ENCODE measurements at places on chromosomes 5 and 9. TPM values are rescaled to one million over a fixed set of nuclear protein-coding genes. Genes with fewer than 3 reads are reported as not detected.

FSD1L gene
- 1.2 TPM for total RNA-seq

KLF4 gene
- 11.4 TPM for total RNA-seq

SPATA31D4 gene
- total RNA-seq = not detected

FBP2 gene
- total RNA-seq = not detected

ANKRD31 gene
- 0.05 TPM for total RNA-seq

ESM1 gene
- total RNA-seq = 0.25 TPM

CRB2 gene
- total RNA-seq = not detected

HEXB gene
- total RNA-seq = 112 TPM

IL9 gene
- total RNA-seq = not detected

MAST4 gene
- total RNA-seq = 26.7 TPM

GDNF gene
- not detected for total RNA-seq

DNM1 gene
- 5.6 TPM for total RNA-seq

ADAMTS16 gene
- total RNA-seq = not detected

IL7R gene
- 0.06 TPM for total RNA-seq

NADK2 gene
- total RNA-seq = 25.7 TPM

ZDHHC11B gene
- 0.31 TPM for total RNA-seq

CRHBP gene
- total RNA-seq = 0.69 TPM

N4BP3 gene
- 1.4 TPM for total RNA-seq

RUFY1 gene
- total RNA-seq = 35.3 TPM

CAMK4 gene
- total RNA-seq = 0.44 TPM

CBY3 gene
- not detected for total RNA-seq

LPAR1 gene
- 39.0 TPM for total RNA-seq

NDOR1 gene
- total RNA-seq = 8.0 TPM

GRHPR gene
- 114 TPM for total RNA-seq

LVRN gene
- not detected for total RNA-seq

CCDC183 gene
- 0.39 TPM for total RNA-seq

TDRD7 gene
- 2.4 TPM for total RNA-seq

ZNF454 gene
- total RNA-seq = 2.0 TPM

PCDHB2 gene
- total RNA-seq = 1.9 TPM

FAM151B gene
- 1.9 TPM for total RNA-seq

TEX48 gene
- total RNA-seq = not detected

TMC1 gene
- not detected for total RNA-seq

RASEF gene
- total RNA-seq = not detected

FGF10 gene
- 0.25 TPM for total RNA-seq

RNF183 gene
- total RNA-seq = not detected

GPR150 gene
- 0.20 TPM for total RNA-seq

SAXO1 gene
- total RNA-seq = 0.20 TPM

TPM2 gene
- 812 TPM for total RNA-seq
